ENCODE measurements at places on chromosomes 4 and X. TPM values are rescaled to one million over a fixed set of nuclear protein-coding genes. Genes with fewer than 3 reads are reported as not detected.

The KLHL15 gene
- polyA plus RNA-seq: 12.9 TPM

The DMRTC1B gene
- 0.66 TPM for polyA plus RNA-seq

The PARM1 gene
- 100 TPM for polyA plus RNA-seq

The MTTP gene
- polyA plus RNA-seq: 0.88 TPM

The HPF1 gene
- 29.1 TPM for polyA plus RNA-seq

The NUP62CL gene
- polyA plus RNA-seq: 0.50 TPM

The AMTN gene
- polyA plus RNA-seq: not detected
